ENCODE measurements at places on chromosomes 16 and 17. TPM values are rescaled to one million over a fixed set of nuclear protein-coding genes. Genes with fewer than 3 reads are reported as not detected.

DNA sequence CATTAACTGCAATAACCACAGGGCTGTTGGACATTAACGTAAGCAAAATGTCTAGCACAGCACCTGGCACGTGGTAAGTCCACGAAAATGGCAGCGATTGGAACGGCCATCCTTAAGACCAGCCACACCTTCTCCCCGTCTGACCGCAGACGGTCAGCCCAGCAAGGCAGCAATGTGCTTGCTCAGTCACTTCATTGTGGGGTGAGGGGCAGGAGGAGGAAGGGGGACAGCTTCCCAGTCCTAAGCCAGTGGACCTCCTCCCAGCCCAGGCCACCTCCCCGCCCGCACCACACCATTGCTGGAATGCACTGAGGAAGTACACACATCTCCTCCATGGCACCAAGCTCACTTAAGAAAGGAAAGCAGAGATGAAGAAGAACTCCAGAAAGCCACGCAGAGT, 8.6 kb upstream of the MYLK3 start:
- DNase-seq, result no peak

Gene SERPINF2
- 0.38 TPM for total RNA-seq

GRCh38 chr17:17042851-17043460, 699 bp downstream of the MPRIP start:
- DNase-seq, result no peak

DNA sequence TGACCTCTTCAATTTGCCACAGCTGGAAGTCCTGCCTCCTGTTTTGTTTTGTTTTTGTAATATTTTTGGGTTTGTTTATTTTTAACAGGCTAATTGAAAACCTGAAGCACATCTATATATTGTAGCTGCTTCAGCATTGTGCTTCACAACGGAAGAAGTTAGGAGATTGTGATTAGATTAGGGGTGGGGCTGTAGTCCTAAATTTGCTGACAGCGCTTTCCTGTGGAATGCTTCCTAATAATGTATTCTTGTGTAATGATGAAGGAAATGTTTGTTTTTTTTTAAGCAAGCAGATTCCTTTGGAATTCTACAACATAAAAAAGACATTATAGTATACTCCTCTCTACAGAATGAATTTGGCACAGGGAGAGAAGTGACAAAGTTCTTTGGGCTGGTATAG, 70.1 kb downstream of the NLK start:
- no peak for DNase-seq

DNA sequence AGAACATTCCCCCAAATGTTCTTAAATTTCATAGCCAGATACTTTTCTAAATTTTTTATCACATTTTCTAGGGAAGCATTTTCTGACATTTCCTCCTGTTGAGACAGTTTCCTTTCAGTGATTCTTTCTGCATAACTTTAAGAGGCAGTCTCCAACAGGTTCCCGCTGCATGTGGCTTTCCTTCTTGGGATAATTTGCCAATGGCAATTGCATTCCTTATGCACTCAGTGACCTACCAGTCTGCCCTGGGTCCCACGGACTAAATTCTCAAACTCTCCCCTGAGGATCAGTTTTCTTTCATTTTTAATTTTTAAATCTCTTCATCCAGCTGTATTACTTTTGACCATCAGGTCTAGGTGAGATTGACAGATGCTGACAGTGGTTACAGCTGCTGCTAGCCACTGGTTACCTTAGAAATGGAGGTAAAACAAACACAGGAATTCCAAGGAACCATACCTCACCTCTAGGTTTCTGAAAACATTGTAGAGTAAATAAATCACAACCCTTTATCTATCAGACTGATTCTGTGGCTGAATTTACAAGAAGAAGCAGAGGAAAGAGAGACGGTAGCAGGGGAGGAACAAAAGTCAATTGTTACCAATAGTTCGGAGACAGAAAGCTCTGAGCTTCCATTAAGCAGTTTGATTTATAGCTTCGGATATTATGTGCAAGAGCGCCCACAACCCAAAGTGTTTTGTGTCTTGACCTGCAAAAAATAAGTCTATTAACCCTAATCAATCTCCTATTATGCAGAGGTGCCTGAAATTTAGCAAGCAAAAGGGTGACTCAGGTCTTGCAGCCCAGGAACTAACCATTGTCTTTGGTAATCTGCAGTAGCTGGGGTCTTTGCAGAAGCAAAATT, 216.0 kb downstream of the PMP22 start:
- no peak for DNase-seq

DNA sequence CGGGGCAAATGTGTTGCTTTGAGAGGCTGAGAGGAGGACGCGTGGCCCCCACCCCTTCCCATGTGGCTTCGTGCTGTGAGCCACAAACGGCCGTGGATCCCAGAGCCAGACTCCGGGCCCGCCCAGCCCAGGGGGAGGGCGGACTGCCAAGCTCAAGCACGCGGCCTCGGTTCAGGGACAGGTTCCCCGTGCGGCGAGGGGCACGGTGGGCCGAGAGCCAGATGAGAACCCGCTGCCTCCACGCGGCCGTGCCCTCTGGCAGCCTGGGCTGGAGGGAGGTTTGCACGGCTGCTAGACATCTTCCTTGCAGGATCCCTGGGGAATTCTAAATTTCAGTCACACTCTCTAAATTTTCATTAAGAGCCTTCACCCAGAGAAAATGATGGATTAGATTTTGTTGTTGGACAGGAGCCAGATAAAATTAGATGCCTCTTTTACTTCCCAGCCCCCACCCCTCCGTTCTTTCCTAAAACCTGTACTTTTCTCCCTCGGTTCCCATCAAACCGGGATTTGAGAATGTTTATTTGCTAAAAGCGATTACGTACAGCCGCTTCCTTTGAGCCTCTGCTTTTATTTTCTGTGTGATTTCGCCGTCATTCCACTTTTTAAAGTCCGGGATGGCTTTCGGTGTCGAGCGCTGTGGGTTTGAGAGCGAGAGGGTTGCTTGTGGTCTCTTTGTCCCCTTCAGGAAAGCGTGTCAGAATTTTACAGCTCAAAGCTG, 25.0 kb upstream of the GNG13 start:
- no peak for DNase-seq

DNA sequence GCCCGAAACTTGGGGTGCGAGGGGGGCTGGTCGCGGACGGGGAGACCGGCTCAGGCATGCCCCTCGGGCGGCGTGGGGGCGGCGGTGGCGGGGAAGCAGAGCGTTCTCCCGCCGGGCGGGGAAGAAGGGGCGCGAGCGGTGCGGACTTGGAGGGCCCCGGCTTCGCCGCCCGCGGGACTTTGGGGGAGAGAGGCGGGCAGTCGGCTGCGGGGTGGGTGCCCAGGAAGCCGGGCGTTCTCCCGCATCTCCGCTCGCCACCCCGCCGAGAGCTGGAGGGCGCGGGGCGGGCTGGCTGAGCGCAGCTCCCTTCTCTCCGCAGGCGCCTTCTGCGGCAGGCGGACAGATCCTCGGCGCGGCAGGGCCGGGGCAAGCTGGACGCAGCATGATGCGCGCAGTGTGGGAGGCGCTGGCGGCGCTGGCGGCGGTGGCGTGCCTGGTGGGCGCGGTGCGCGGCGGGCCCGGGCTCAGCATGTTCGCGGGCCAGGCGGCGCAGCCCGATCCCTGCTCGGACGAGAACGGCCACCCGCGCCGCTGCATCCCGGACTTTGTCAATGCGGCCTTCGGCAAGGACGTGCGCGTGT, 772 bp downstream of the NTN1 start:
- DNase-seq, result peak; percentile 87

- DNase-seq, result no peak
Observed at GRCh38 chr16:53449816-53450517, 15.7 kb downstream of the RBL2 start.

GRCh38 chr16:12210925-12211869, 234.7 kb downstream of the SNX29 start:
- no peak for DNase-seq

GRCh38 chr16:1958715-1959268, 546 bp upstream of the NDUFB10 start:
- no peak for DNase-seq

- DNase-seq, result no peak
Observed at GRCh38 chr17:55340176-55340575, 75.4 kb downstream of the HLF start.

DNA sequence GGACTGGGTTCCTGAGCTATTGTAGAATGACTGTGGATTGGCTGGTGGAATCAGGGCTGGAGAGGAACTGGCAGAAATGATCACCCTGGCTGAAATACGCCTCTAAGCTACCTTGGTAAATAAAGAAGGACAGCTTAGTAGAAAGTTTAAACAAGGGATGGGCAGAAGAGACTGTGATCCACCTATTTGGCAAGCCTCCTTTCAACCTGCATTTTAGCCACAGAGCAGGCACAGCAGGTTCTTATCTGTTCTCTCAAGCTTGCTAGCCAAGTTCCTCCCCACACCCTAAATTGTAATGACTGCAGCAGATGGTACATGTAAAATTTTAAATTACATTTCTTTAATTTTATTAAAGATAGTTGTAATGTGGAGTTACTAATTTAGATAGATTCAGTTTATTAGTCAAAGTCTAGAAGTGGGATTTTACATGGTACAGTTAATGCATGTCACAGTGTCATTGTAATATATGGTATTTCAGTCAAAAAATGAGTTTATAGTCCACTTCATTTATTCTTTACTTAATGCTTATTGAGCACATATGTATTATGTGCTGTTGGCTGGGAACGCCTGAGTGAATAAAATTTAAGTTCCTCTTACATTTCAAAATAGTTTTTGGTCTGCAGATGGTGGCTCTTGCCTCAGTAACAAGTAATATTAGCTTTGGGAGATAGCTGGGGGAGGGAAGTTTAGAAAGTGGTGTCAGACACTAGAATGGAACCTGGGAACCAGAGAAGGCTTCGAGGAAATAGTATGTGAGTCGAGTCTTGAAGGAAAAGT, 11.2 kb downstream of the EPN2 start:
- no peak for DNase-seq

Gene SPATA32
- total RNA-seq, result 0.18 TPM

GRCh38 chr17:41547378-41547841, 19.3 kb upstream of the KRT19 start:
- no peak for DNase-seq

Gene SLC22A31
- not detected for total RNA-seq

Gene MLYCD
- 5.3 TPM for total RNA-seq

Gene TLCD3B
- 0.32 TPM for total RNA-seq

Gene RGS9
- total RNA-seq, result 4.0 TPM

Gene GLYR1
- total RNA-seq, result 76.9 TPM

DNA sequence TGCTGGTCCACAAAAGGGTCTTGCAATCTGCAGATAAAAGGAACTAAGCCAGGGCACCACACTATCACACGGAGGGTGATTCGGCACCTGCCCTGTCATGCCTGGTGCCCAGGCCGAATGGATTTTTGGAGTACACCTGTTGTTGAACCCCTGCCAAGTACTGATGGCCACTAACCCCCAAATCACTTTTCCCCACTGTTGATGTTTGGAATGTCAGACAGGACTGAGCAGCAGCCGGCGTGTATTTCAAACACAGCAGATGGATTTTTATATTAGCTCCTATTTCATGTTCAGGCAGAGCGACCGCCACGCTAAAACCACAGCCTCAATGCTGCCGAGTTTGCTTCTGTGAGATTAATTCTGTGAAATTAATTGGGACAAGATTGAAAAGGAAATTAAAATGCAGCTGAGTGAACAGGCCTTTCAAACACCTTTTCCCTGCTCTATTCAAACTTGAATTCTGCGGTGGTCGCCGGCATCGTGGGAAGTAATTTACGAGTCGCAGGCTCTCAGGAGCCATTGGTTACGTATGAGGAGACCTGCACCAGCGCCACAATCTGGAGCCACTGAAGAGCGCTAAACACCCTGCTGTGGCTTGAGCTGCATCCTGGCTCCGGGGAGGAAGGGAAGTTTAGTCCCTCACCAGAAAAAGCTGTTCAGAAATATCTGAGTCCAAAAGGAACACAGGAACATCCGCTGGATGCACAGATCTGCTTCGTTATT, 48.5 kb downstream of the SNX11 start:
- DNase-seq, result no peak

Gene CLDN9
- total RNA-seq, result not detected

- DNase-seq, result no peak
Observed at GRCh38 chr16:87335625-87336433, 18.6 kb upstream of the C16orf95 start.

DNA sequence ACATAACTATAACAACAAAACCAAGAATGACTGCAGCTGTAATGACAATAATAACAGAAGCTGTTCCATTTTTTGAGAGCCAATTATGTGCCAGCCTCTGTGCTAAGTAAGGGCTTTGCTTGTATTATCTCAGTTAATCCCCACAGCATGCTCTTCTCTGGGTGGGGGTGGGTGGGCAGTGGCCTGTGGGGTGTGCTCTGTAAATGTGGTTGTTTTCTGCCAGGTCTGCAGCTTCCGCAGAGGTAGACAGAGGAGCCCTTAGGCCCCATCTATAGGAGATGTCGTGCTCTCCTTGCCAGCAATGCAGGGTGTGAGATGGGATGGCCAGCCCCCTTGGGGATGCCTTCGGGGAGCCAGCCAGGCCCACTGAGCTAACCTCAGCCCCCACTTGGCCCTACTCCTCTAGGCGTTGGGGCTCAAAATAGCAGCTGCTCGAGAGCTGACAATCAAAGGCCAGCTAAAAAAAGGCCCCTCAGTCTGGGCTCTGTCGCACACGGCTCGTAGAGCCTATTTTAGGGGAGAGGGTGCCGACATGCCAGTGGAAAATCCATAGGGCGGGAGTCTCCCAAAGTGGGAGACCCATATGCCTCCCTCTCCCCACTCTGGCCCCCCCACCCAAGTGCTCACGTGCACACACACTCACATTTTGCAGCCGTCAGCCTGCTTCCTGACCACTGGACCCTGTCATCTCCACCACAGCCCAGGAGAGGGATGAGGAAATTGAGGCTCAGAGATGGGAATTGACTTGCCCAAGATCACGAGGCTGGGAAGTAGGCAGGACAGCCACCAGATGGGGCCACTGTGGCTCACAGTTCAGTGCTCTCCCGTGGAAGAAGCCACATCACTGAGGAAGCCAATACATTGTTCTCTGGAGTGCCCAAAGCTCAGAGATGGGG, 15.8 kb downstream of the CDH16 start:
- DNase-seq, result no peak

- no peak for DNase-seq
Observed at GRCh38 chr16:87979352-87979751, 28.1 kb downstream of the BANP start.

- peak; percentile 89 for DNase-seq
Observed at GRCh38 chr16:1812732-1813163, 13.9 kb downstream of the HAGH start.
